WTC11 (cell line): ENCODE measurements at places on chromosomes 4 and X. TPM values are rescaled to one million over a fixed set of nuclear protein-coding genes. Genes with fewer than 3 reads are reported as not detected.

The IGSF1 gene
- 16.2 to 23.6 TPM (median 19.1 TPM) in 3 replicates for total RNA-seq

GRCh38 chr4:89249716-89250361 lies 57.8 kb downstream of the GPRIN3 start:
- H3K36me3 ChIP-seq: no peaks in the 10 kb centered on the region
- peaks cover 10% of the 10 kb centered on the region for H3K4me1 ChIP-seq
- peak; percentile 19 for DNase-seq
- H3K27me3 ChIP-seq: no peaks in the 10 kb centered on the region

DNA sequence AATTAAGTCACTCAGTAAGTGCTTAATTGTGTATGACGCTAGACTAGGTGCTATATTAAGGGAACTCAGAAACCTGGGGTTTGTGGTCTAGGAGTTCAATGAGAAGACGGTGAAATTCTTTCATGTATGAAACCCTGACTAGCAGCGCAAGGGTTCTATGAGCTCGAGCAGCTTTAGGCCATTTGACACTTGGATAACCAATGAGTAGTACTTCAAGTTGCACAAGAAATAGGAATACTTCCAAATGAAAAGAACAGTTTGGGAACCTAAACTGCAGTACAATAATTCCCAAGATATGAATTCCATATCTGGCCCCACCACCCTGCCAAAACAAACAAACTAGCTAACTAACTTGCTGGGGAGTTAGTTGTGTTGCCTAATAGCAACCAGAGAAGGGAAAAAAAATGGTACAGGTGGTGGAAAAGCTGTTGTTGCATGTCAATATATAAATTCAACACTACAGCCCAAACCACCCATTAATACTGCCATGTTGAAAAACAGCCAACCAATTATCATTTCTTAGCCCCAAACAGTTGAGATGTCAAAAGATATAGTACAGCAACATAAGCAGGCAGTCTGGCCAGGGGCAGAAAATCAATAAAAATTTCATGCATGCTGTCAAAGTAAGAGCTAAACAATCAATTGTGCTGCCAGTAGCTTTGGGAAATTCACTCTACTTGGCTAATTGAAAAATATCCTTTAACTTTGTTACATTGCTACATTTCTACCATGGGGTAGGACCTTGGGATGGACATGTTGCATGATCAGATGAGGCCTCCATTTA lies 54.6 kb upstream of the MCF2 start:
- no peak overlapping the region for H3K27ac ChIP-seq
- H3K36me3 ChIP-seq: no peaks in the 10 kb centered on the region

- DNase-seq: no peak
- no peak overlapping the region for H3K27ac ChIP-seq
- H3K4me3 ChIP-seq: no peak overlapping the region
- H3K4me1 ChIP-seq: peaks cover 7% of the 10 kb centered on the region; the same call in 1 of the 2 replicates
- no peaks in the 10 kb centered on the region; the same call in 1 of the 2 replicates for H3K27me3 ChIP-seq
- no peaks in the 10 kb centered on the region for H3K36me3 ChIP-seq
Measured at GRCh38 chr4:182015893-182016292, 227.3 kb upstream of the TENM3 start.

The MTNR1A gene
- total RNA-seq: 0.73 to 1.0 TPM (median 0.73 TPM) in 3 replicates

The BEX1 gene
- 45.2 to 49.3 TPM (median 46.8 TPM) in 3 replicates for total RNA-seq

DNA sequence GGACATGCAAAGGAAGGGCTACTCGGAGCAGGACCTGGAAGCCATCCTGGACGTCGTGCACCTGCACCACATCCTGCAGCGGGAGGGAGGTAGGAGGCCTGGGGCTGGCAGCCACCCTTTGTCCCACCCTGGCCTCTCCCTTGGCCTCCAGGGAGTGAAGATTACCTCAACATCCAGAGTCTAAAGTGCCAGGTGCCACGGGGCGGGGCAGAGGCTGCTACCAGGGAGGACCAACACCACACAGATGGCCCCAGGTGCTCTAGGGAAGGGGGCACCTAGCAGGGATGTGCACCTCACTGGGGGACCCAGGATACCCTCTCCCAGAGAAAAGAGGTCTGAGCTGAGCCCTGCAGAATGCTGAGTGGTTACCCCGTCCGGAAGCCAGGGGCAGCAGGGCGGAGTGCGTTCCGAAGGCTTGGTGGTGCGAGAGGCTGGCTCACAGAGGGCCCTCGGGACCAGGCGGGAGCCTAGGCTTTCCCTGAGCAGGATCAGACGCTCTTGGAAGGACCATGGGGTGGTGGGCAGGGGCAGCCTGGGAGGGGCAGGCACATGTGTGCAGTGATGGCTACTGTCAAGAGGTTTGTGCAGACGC lies 16.1 kb downstream of the ABCD1 start:
- H3K4me1 ChIP-seq: peaks cover 4% of the 10 kb centered on the region
- no peaks in the 10 kb centered on the region for H3K36me3 ChIP-seq
- H3K4me3 ChIP-seq: no peak overlapping the region
- H3K27me3 ChIP-seq: no peaks in the 10 kb centered on the region
- no peak overlapping the region for H3K27ac ChIP-seq

DNA sequence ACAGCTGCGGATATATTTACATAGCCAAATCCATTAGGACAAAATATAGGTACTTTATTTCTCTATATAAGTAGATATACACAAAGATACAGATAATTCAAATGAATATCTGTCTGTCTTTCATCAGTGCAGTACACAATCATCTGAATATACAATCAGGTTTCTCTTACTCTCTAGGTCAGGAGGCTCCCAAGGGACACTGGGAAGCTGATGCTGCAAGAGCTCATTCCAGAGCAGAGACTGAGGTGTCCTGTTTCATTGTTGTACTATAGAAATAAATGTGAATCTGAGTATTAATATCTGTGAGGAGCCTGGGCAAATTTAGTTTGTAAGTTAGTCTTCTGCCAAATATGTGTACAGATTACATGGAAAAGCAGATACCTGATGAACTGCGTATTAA lies 4.2 kb downstream of the TLL1 start:
- H3K4me3 ChIP-seq: no peak overlapping the region
- H3K27me3 ChIP-seq: peaks cover 47% of the 10 kb centered on the region
- H3K27ac ChIP-seq: no peak overlapping the region
- peaks cover 33% of the 10 kb centered on the region for H3K4me1 ChIP-seq
- H3K36me3 ChIP-seq: no peaks in the 10 kb centered on the region; the same call in 1 of the 2 replicates

DNA sequence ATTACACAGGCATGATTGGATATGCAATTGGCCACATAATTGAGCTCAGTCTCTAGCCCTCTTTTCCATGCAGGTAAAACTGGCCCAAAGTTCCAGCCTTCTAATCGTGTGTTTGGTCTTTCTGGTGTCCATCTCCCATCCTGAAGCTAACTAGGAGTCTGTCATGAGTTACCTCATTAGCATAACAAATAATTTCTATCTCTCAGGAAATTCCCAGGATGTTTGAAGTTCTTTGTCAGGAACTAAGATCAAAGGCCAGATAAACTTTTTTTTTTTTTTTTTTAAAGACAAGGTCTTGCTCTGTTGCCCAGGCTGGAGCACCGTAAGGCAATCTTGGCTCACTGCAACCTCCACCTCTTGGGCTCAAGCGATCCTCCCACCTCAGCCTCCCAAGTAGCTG lies 15.8 kb downstream of the ATXN3L start:
- H3K27me3 ChIP-seq: no peaks in the 10 kb centered on the region; the same call in 1 of the 2 replicates
- no peak overlapping the region for H3K27ac ChIP-seq
- H3K4me1 ChIP-seq: peaks cover 22% of the 10 kb centered on the region
- H3K4me3 ChIP-seq: no peak overlapping the region
- H3K36me3 ChIP-seq: no peaks in the 10 kb centered on the region
- no peak for DNase-seq

- H3K27me3 ChIP-seq: no peaks in the 10 kb centered on the region
- no peak overlapping the region for H3K4me3 ChIP-seq
- H3K4me1 ChIP-seq: peaks cover 2% of the 10 kb centered on the region; the same call in 1 of the 2 replicates
- DNase-seq: no peak
Measured at GRCh38 chr4:76758290-76758882, 139.6 kb downstream of the SOWAHB start.

DNA sequence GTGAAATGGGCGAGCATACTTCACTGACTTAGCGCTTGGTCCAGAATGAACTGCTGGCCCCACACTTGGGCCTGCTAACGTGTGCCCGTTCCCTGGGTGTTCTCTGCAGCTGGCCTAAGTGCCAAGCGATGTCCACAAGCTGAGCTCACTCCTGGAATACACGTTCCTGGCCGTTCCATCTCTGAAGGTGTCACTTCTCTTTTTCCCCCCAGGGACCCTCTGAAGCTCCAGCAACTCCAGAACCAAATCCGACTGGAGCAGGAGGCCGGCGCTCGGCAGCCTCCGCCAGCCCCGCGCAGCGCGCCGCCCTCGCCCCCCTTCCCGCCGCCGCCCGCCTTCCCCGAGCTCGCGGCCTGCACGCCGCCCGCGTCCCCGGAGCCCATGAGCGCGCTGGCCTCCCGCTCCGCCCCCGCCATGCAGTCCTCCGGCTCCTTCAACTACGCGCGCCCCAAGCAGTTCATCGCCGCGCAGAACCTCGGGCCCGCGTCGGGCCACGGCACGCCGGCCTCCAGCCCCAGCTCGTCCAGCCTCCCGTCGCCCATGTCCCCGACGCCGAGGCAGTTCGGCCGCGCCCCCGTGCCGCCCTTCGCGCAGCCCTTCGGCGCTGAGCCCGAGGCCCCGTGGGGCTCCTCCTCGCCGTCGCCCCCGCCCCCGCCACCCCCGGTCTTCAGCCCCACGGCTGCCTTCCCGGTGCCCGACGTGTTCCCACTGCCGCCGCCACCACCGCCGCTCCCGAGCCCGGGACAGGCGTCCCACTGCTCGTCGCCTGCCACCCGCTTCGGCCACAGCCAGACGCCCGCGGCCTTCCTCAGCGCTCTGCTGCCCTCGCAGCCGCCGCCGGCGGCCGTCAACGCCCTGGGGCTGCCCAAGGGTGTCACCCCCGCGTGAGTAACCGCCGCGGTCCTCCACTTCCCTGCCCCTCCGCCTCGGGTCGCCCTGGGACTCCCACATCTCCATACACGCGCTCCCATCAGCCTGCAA lies 132.3 kb downstream of the CBR4 start:
- peak overlapping the region; percentile 73 for H3K4me3 ChIP-seq
- peaks cover 36% of the 10 kb centered on the region for H3K27me3 ChIP-seq
- peaks cover 14% of the 10 kb centered on the region; the same call in 1 of the 2 replicates for H3K4me1 ChIP-seq
- peak; percentile 61 for DNase-seq
- H3K36me3 ChIP-seq: no peaks in the 10 kb centered on the region
- no peak overlapping the region for H3K27ac ChIP-seq

GRCh38 chr4:168511780-168512489 lies 15.1 kb downstream of the PALLD start:
- no peak overlapping the region for H3K4me3 ChIP-seq
- H3K4me1 ChIP-seq: no peaks in the 10 kb centered on the region; the same call in 1 of the 2 replicates
- H3K36me3 ChIP-seq: no peaks in the 10 kb centered on the region
- H3K27ac ChIP-seq: no peak overlapping the region
- DNase-seq: peak; percentile 13

- peaks cover 22% of the 10 kb centered on the region for H3K4me1 ChIP-seq
- no peak overlapping the region for H3K27ac ChIP-seq
- no peak overlapping the region for H3K4me3 ChIP-seq
- H3K27me3 ChIP-seq: no peaks in the 10 kb centered on the region
- H3K36me3 ChIP-seq: peaks cover 8% of the 10 kb centered on the region; the same call in 1 of the 2 replicates
Measured at GRCh38 chrX:56784666-56785065, 55.6 kb downstream of the NBDY start.

The RAI2 gene
- 0.57 to 0.78 TPM (median 0.77 TPM) in 3 replicates for total RNA-seq

DNA sequence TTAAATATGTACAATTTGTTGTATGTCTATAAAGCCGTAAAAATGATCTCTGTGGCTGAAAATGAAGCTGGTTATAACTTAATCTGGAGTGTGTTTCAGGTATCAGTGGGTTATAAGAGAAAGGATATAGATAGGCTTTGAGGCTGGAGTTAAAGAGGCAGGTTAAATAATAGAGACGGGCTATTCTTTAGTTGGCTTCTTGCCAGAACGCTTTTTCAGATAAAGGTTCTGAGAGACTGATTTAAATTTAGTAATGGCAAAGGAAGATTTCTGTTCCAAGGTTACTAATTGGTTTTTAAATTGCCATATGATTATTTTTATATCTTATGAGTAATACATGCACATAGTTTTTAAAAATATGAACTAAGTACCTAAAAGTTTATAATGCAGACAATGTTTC lies 117.4 kb downstream of the AWAT2 start:
- no peak overlapping the region for H3K27ac ChIP-seq
- no peak overlapping the region for H3K4me3 ChIP-seq
- H3K27me3 ChIP-seq: no peaks in the 10 kb centered on the region
- DNase-seq: no peak
- H3K36me3 ChIP-seq: no peaks in the 10 kb centered on the region
- H3K4me1 ChIP-seq: no peaks in the 10 kb centered on the region

DNA sequence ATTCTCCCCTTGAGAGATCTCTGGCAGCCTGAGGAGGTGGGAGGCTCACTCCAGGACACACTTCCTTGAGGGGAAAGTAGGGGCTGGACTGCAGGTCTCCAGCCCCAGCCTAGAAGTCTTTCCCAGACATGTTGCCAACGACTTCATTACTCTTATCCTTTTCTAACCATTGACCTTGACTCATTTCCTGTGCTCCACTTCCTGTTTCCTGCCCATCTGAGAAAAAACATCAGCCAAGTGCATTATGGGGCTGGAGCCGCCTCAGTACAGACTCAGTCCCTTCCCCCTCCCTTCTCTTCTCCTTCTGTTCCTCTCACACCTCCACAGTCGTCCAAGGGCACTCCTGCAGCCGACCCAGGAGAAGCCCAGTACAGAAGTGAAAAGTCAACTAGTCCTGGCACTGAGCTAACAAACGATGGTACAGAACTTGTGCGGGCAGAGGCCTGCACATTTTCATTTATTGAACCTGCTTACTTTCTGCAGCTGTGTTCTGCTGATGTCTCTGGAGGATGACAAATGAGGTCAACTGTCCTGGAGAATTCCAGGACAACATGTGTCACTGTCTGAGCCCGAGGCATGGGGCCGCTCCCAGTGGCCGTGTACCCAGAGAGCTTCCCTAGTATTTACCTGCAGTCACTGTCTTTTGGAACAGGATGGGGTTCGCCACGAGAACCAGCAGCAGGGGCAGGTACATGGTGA lies 20.1 kb downstream of the GPR143 start:
- H3K27ac ChIP-seq: no peak overlapping the region
- no peak for DNase-seq
- H3K36me3 ChIP-seq: peaks cover 11% of the 10 kb centered on the region
- peaks cover 21% of the 10 kb centered on the region for H3K4me1 ChIP-seq
- H3K4me3 ChIP-seq: no peak overlapping the region
- H3K27me3 ChIP-seq: no peaks in the 10 kb centered on the region; the same call in 1 of the 2 replicates

DNA sequence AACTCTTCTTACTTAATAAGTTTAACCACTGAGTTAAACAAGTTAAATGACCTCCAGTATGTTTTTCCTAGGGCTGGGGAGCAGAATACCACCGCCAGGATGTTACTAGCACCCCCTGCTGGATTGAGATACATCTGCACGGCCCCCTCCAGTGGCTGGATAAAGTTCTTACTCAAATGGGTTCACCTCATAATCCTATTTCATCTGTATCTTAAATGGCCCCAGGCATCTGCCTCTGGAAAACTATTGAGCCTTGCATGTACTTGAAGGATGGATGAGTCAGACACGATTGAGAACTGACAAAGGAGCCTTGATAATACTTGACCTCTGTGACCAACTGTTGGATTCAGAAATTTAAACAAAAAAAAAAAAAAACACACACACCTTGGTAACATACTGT lies 61.5 kb upstream of the MMAA start:
- H3K27me3 ChIP-seq: no peaks in the 10 kb centered on the region
- H3K27ac ChIP-seq: no peak overlapping the region
- DNase-seq: peak; percentile 71
- peaks cover 3% of the 10 kb centered on the region; the same call in 1 of the 2 replicates for H3K4me1 ChIP-seq
- no peak overlapping the region for H3K4me3 ChIP-seq
- peaks cover 27% of the 10 kb centered on the region for H3K36me3 ChIP-seq

- peaks cover 10% of the 10 kb centered on the region for H3K27me3 ChIP-seq
- no peaks in the 10 kb centered on the region for H3K36me3 ChIP-seq
- H3K4me1 ChIP-seq: no peaks in the 10 kb centered on the region
- H3K4me3 ChIP-seq: no peak overlapping the region
- no peak overlapping the region for H3K27ac ChIP-seq
Measured at GRCh38 chr4:4333265-4333706, 43.2 kb downstream of the ZBTB49 start.
